Esophagus muscularis mucosa (tissue), 4 donors: ENCODE measurements at places on chromosomes 16 and 17. TPM values are rescaled to one million over a fixed set of nuclear protein-coding genes. Genes with fewer than 3 reads are reported as not detected.

DNA sequence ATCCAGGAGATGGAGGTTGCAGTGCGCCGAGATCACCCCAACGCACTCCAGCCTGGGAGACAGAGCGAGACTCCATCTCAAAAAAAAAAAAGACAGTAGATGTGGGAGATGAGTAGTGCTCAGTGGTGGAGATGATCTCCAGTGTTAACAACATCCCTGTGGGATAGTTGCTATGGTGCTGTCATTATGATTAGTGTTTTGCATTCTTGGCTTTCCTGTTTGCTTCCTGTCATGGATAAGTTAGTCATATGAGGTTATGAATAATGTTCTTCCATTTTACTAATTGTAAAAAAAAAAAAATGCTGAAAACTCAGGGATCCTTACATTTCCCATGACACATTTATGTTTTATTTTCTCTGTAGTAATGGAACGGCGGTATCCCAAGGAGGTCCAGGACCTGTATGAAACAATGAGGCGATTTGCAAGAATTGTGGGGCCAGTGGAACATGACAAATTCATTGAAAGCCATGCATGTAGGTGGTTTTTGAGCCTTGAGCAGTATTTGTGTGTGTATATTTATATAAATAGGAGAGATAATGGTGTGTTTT is 24.5 kb upstream of the DUSP14 start:
- DNase-seq, result no peak

DNA sequence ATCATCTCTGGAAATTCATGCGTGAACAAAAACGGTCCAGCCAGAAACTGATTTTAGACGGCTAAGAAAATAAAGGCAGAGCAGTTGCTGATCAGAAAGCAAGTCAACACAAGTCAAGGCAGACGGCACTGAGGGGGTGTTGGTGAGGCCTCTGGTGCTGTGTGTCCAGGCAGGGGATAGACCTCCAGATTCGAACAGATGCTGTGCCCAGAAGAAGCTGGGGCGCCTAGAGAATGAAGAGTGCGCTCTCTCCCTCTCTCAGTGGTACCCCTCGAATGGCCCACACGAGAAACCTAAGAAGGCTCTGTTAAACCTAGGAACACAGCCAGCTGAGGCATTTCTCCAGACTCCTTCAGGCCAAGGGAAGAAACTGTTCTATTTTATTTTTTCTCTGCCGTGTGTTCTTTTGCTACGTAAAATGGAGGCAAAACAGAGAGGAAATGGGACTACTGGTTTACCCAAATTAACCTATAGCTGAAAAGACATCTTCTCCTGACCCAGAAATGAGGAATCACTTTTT is 178.3 kb downstream of the PMP22 start:
- DNase-seq, result no peak

DNA sequence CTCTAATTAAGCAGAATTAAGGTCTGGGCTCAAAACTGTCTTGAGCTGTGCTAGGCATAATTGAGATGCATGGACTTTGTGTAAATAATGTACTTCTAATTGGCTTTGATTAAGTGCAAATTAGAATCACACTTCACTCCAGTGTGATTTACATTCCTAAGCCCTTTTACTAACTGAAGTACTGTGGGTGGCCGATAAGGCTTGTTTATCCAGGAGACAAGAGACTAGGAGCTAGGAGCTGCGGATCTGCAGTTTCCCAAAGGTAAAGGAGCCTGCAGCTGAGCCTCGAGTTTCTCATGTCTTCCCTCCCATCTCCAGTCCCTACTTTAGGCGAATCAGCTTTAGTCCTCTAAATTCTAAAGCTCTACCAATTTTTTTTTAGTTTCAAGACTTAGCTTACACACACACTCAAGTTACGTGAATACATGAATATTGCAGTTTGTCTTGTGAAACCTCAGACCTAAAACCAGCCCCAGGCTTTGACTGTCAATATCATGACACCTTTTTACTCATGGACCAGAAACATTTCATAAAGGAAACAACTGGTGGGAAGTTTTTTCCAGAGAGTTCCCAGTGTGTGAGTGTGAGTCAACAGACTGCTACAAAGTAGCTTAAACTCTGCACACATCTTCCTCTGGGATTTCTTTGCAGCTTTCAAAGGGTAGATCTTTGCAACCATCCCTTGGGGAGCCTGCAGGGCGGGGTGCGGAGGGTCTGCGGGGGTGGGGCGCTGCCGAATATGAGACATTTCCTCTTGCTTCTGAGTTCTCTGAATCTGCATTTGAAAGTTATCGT is 113.9 kb upstream of the TBX2 start:
- DNase-seq, result no peak

Gene HS3ST2
- 1.3 TPM for total RNA-seq

Gene ST6GALNAC1
- total RNA-seq, result 2.8 TPM
